ENCODE measurements at places on chromosomes 1 and 21. TPM values are rescaled to one million over a fixed set of nuclear protein-coding genes. Genes with fewer than 3 reads are reported as not detected.
A peak's percentile ranks its signal among the peaks of the same experiment; 100 is the strongest.

GRCh38 chr1:147717706-147718097 is 42.7 kb downstream of the GJA5 start:
- DNase-seq, result no peak

DNA sequence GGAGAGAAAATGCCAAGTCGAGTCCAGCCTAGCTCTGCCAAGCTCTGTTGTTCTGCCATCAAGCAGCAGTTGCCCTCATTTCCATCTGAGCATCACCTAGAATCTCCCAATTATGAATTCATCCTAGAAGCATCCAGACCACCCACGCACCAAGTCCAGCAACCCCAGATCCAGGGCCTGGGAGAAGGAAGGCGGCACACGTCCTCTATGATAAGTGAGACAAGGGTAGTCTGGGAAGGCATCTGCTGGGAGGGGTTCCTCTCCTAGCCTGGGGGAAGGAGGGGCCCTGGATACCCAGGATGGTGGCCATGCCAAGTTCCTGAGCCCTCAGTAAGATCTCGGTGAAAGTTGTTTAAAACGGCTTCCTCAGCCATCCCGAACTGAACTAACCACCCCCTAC is 70.7 kb downstream of the VWA5B1 start:
- DNase-seq, result no peak

GRCh38 chr1:151998611-151999362 is 5.1 kb upstream of the S100A10 start:
- no peak for DNase-seq

- DNase-seq, result no peak
Measured at GRCh38 chr1:116131866-116132605, 20.8 kb downstream of the MAB21L3 start.

GRCh38 chr1:230109895-230110667 is 43.0 kb downstream of the GALNT2 start:
- peak; percentile 94 for DNase-seq

GRCh38 chr1:110787328-110788071 is 85.4 kb upstream of the CD53 start:
- peak; percentile 33 for DNase-seq

Gene GPR157
- 2.7 TPM for total RNA-seq

Gene OR14A2
- not detected for total RNA-seq

- no peak for DNase-seq
Measured at GRCh38 chr1:67679691-67680090, 5.3 kb upstream of the GADD45A start.

Gene FCRL2
- not detected for total RNA-seq

Gene C1orf210
- not detected for total RNA-seq

DNA sequence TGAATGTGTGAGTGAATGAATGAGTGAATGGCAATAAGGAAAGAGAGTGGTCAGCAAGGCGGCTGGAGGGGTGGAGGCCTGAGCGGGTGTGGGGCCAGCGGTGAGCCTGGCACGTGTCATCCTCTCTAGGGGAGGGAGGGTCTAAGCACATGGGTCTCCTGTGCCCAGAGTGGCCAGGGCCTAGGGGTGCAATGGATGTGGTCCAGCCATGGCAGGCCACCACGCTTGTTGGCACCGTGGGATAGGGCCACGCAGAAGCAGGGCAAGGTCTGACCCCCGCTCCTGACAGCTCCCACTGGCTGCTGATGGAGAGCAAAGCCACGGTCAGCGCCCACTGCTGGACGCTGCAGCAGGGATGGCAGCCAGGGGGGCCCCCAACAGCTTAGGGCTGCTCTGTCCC is 19.5 kb upstream of the SPSB1 start:
- no peak for DNase-seq

- DNase-seq, result no peak
Measured at GRCh38 chr21:41836166-41837015, 42.8 kb downstream of the PRDM15 start.

DNA sequence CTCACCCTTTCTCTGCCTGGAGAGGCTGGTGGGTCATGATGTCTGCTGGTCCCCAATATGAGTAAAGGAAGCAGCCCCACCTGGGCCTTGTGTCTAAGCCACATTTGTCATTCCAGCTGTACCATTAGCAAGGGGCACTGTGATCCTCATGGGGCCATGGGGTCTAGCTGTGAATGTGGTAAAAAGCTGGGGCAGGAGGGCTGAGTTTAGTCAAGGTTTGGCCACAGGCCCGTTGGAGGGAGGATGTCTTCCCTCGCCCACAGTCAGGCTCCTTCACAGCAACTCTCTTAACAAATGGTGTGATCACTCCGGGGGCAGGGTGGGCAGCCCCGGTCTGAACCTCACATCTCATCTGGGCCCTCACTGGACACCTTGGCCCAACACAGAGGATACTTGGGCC is 115.4 kb downstream of the DMRTB1 start:
- peak; percentile 2 for DNase-seq

GRCh38 chr1:223492044-223492443 is 98.8 kb downstream of the CCDC185 start:
- DNase-seq, result no peak

DNA sequence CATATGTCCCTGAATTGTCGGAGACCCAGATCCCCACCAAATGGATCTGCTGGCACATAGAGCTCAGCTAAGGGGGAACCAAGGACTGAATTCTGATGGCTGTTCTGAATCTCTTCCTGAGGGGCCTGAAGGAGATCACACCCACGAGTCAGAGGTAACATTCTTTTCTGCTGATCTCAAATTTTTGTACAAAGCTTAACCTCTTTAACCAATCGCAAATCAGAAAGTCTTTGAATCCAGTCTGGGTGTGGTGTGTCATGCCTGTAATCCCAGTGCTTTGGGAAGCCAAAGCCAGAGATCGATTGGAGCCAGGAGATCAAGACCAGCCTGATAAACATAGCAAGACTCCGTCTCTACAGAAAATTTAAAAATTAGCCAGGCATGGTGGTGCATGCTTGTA is 62.8 kb upstream of the PRRC2C start:
- no peak for DNase-seq

GRCh38 chr1:225319871-225320270 is 108.0 kb downstream of the LBR start:
- no peak for DNase-seq

Gene SLC45A3
- total RNA-seq, result 0.32 TPM

DNA sequence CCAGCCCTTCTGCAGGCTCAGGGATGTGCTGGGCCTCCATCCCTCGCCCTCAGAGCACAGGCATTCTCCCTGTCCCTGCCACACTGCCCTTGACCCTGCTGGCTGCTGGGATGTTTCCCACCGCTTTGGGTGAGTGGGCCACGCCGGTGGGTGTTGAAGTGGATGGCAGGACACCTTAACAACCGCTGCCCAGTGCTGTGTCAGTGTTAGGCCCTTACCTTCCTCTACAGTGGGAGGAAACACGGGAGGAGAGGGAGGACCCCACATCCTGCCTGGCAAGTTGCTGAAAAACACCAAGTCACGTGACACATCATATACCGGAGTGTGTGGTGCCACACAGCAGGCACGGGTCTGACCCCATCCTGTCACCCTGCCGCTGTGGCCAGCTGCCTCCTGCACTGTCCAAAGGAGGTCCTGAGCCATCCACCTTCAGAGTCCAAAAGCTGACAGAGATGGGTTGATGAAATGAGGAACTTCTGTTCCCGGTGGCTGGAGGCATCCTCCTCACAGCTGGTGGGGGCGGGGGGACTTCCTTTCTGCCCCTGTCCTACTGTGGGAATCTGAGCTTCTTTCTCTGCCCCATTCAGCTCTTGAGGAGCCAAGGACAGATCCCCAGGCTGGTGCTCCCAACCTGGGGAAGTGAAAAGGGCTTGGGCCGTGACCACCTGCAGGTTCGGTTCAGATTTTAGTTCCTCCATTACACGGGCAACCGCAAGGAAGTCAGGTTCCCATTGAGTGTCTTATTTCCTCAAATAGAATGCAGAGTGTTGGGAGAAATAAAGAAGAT is 3.2 kb upstream of the THEMIS2 start:
- peak; percentile 70 for DNase-seq

Data from activated CD4-positive, alpha-beta T cell treated with anti-CD3 and anti-CD28 coated beads for 36 hours (primary cell).